ENCODE measurements at places on chromosomes 12 and 14.

DNA sequence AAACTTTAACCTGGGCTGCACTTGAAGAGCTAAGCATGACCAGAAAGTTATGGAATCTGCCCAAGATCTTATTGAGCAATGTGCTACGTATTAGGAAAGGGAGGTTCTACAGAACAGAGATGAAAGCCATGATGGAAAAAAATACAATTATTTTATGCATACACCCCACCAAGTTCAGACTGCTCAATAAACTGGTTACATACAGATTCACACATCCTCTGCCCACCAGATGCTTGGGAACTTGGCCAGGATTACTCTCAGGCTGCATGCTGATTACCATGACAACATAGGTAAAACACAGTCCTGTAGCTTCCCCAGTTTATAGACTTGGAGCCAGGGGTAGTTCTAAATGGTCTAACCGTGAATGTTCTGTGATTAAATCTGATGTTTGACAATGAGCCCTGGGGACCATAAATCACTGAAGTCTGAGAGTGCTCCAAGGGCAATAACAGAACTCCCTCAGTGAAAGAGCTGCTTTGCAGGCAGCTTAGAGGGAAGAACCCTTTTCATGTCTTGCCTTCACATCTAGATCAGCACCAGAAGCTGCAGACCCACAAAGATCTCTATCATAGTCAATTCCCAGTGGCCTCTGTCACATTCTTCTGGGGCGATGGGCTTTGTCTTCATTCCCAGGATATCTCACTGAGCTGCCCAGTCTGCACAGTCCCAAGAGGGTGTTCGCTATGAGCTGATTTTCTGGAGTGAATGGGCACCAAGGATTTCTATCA, 232.2 kb downstream of the EMP1 start:
- no peak for DNase-seq

DNA sequence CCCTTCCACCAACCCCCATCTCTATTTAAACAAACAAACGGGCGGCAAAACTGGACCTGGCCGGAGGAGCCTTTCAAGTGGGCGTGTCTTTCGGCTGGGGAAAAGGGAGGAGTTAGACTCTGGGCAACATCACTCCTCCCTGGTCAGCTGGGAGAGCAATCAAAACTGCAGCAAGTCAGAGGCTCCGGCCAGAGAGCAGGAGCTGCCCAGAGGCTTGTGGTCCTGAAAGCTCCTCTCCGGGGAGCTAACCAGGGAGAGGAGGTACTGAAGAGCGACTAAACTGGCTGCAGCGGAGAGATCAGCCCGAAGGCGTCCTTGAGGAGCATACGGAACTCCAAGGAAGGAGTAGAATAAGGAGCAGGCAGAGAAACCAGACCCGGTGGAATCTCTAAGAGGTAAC, at the start of gene NEUROD4:
NEUROD4 (plus strand) TSS at position 191 of the 400 bp plus-strand sequence. CDS start 6,466 bp downstream, outside the sequence.
- no peak for DNase-seq

GRCh38 chr12:10252201-10252600, 39.5 kb downstream of the GABARAPL1 start:
- DNase-seq = no peak

- no peak for DNase-seq
Measured at GRCh38 chr14:98844456-98844855, 427.5 kb downstream of the BCL11B start.

GRCh38 chr12:23084236-23084995, 459.4 kb downstream of the ETNK1 start:
- no peak for DNase-seq

DNA sequence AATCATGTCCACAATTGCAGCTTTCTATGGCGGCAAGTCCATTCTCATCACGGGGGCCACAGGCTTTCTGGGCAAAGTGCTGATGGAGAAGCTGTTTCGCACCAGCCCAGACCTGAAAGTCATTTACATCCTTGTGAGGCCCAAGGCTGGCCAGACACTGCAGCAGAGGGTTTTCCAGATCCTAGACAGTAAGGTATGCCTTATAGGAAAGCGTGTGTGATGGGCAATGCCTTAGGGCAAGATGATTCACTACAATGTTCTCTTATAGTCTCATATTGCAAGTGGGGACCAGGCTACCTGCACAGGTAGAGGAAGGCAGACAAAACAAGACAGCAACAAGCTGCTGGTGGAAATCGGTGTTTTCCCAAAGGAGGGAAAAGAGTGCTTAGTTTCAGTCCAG, 110.5 kb downstream of the ERGIC2 start:
- DNase-seq = no peak

DNA sequence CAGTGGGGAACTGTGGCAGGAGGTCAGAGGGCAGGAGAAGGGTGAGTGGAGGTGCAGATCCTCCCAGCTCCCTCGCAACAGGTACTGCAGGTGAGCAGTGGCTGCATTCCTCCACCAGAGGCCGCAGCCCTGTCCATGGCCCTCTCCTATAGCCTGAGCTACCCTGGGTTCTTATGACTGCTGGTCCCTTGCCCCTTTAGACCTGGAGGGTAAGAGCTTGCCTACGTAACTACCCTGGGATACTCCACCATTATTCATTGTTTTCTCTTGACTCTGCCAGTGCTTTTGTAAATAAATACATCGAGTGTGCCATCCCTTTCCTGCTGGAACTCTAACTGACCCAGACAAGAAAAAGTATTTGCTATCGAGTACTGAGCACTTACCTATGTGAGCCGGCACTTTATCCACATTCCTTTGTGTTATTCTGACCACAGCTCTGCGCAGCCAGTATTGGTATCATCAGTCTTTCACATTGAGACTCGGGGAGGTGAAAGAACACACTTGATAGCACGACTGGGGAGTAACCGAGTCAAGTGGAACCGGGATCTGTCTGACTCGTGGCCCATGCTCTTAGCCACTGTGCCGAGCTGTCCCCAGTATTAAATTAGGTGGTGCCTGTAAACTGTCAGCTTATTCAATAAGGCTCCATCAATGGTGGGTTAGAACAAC, 38.5 kb downstream of the LTBP2 start:
- no peak for DNase-seq

- no peak for DNase-seq
Measured at GRCh38 chr14:76115010-76115422, 36.7 kb upstream of the GPATCH2L start.

- no peak for DNase-seq
Measured at GRCh38 chr12:674272-674781, 11.1 kb upstream of the NINJ2 start.

DNA sequence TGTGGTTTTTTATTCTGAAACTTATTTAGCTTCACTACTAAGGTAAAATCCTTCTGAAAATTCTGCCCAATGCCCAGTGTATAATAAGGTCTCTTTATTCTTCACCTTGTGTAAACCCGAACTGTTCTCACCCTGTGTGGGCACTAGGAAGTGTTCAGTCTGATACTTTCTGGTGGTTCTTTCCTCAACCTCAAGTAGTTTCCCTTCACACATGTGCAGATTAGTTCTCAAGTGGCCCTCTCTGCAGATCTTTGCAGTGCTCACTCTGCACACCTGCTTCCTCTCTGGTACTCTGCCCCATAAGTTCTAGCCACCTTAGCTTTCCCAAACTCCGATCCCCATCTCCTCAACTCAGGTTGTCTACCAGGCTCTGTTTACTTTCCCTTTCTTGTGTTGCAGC, 61.6 kb downstream of the RAD51B start:
- no peak for DNase-seq

DNA sequence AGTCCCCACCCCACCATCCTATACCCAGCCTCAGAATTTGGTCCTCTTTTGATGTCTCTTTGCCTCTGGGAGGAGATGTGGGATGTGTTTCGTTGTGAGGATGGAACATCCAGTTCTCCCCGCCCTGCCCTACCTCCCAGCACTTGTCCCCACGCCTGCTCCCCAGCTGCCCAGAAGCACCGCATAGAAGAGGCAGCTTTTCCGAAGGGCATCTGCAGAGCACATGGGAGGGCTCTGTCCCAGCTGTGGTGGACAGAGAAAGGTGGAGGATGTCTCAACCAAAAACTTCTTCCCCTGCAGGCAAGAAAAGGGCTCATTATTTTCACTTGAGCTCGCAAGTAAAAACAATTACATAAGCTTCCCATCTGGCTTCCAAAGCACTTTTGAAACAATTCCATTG, 302.6 kb downstream of the PCNX1 start:
- no peak for DNase-seq

DNA sequence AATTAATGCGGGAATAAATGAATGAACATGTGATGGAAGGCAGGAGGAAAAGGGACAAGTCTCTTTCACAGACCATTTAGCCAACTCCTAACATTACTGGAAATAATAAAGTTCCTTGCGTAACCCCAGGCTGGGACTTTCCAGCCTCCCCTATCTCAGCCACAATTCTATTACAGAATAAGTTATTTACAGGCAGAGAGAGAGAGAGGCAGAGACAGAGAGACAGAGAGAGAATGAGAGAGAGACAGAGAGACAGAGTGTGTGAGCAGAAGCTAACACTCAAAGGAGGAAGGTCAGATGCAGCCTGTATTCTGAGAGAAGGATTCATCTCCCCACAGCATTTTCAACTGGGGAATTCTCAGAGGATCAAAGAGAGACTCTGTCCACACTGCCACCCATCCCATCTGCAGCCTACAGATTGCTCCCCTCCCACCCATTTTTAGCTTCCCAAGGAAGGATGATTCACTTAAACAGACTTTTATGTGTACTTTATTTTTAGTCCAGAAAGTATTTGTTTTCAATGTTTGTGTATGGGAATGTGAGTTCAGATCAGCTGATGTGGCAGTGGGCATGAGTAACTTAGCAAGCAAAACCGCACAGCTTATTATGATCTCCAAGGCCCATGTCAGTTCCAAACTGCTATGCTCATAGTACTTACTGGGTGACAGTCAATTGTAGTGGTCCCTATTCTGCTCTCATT, 165.7 kb downstream of the CAND1 start:
- DNase-seq = peak; percentile 54

GRCh38 chr14:39773387-39774126, 341.3 kb upstream of the FBXO33 start:
- no peak for DNase-seq

DNA sequence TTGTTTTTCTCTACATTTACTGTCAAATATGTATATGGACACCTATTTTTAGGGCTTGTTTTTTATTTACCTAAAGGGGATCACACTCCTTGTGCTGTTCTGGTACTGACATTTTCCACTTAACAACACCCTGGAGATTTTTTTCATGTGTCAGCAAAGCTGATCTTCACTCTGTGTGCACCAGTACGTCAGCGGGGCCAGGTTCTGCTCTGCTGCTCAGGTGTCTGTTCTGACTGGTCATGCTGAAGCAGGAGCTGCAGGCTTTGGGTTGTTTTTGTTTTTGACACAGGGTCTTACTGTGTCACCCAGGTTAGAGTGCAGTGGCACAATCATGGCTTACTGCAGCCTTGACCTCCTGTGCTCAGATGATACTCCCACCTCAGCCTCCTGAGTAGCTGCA, 81.9 kb upstream of the CCND2 start:
- no peak for DNase-seq

DNA sequence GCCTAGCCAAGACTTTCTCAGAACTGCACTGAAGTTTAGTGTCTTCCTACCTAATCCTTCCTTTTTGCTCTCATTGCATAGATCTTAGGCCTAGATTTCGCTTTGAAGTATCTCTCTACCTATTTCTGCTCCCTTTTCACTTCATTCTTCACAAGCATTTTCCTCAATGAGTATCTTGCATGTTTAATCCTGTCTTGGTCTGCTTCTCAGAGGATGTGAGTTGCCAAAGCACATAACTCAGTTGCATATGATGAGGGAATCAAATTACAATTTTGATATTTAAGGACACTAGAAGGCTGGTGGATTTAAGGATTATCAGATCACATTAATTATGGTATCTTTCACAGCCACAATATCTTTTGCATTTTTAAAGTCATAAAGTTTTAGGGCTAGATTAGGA, 195.5 kb upstream of the DAAM1 start:
- DNase-seq = no peak

- DNase-seq = no peak
Measured at GRCh38 chr14:30655124-30655523, 33.0 kb downstream of the SCFD1 start.

- DNase-seq = no peak
Measured at GRCh38 chr14:100802766-100803165, 23.2 kb upstream of the MEG3 start.

GRCh38 chr14:106802413-106803364, 1276.3 kb downstream of the TMEM121 start:
- no peak for DNase-seq

- DNase-seq = peak; percentile 87
Measured at GRCh38 chr12:54431911-54432814, 13.1 kb upstream of the ITGA5 start.

DNA sequence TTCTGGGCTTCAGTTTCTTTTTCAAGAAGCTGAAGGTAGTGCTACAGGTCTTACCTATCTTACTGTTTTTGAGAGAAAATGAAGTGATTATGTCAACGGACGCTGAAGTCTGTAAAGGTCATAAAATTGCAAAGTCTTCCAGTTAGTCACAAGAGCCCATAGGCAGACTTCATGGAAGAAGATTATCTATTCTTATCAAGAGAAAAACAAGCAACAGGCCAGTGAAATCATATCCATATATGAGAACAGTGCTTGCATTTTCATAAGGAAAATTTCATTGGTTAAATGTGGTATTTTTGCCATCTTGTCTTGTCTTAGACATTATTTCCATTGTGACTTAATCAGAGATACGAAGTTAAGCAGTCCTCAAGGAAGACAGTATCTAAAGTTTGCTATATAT, 412.7 kb upstream of the SEL1L start:
- no peak for DNase-seq

DNA sequence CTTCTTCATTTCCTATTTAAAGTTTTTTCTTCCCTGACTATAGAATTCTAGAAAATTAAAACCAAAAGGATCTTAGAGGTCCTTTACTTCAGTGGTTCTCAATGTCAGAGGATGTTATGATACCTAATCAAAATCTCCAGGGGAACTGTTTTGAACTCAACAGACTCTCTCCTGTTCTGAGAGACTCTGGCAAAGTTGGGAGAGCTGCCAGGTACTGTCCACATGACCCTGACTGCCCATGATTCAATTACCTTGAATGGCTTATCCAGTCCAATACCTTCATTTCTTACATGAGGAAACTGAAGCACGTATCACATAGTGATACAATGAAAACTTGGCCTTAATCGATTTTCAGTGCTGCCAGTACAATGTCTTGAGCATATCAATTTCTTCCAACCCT, 16.6 kb downstream of the ALKBH1 start:
- no peak for DNase-seq

DNA sequence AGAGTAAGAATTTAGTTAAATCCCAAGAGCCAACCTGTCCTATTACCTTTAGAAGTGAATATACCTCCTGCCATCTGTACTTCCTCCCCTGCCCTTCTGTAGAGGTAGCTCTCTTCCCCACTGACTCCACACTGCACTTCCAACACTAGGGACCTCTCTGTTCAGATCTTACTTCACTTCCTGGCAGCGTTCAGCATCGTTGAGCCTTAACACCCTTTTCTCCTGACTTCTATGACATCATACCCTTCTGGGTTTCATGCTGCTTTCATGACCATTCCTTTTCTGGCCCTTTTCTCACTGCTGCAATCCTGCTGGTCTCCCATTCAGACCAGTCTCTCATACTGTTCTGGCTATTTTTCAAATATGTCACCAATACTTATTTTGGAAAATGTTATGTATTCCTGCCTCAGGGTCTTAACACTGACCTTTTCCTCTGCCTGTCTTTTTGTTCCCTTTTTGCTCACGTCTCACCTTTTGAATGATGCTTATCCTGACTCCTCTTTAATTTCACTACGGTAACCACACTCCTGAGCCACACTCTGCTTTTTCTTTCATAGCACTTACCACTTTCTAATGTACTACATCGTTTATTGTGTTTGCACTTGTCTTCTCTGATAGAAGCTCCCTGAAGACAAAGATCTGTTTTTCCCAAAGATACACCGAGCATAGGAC, 67.6 kb downstream of the PLEKHA5 start:
- DNase-seq = no peak

GRCh38 chr14:104087505-104087904, 2.0 kb downstream of the ASPG start:
- peak; percentile 61 for DNase-seq

Data from tibial artery (tissue), 4 donors.